ENCODE measurements at places on chromosomes 12 and 14.

DNA sequence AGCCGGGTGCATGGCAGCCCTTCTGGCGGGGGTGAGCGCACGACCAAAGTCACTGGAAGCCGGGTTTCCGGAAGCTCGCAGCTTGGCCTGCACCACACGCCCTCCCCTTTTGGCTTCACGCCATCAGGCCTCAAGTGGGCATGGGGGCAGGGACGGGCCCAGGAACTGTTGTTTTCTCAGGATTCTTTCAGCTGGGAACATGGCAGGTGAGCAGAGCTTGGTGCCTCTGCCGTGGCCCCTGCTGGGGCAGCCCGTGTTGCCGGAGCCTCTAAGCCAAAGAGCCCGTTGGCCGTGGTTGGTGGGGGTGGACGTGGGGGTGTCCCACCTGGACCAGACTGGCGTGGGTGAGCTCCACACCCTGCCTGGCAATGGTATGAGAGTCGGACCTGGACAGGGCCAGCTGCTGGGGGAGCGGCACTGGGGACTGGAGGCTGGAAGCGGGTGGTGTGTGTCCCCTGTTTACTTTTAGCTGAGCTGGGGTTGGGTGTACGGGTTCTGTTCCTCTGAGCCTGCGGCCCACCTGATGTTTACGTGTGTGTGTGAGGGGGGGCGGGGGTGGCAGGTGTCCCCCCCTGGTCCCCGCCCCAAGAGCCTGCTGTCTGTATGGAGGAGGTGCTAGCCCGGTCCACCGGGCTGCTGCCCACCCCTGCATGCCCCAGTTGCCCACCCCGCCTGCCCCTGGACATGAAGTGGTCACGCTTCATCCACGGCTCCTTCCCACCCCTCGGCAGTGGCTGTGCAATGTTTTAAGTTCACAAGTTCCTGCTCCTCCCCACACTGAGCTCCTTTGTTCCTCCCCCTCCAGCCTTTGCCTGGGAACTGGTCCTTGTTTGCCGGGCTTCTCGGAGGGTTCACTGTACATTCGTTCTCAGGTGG lies 28.7 kb upstream of the PLD4 start:
- no peak overlapping the region for H3K27ac ChIP-seq
- DNase-seq: no peak
- H3K4me1 ChIP-seq: no peaks in the 10 kb centered on the region
- no peak overlapping the region for H3K4me3 ChIP-seq

GRCh38 chr14:75699331-75699730 lies 38.3 kb downstream of the TTLL5 start:
- H3K4me1 ChIP-seq: no peaks in the 10 kb centered on the region
- no peak for DNase-seq
- H3K27ac ChIP-seq: no peak overlapping the region
- no peaks in the 10 kb centered on the region for H3K27me3 ChIP-seq
- H3K4me3 ChIP-seq: no peak overlapping the region

GRCh38 chr12:120121766-120122293 lies 5.3 kb upstream of the RAB35 start:
- H3K27me3 ChIP-seq: no peaks in the 10 kb centered on the region
- no peak for DNase-seq
- H3K36me3 ChIP-seq: peaks cover 3% of the 10 kb centered on the region
- peaks cover 48% of the 10 kb centered on the region for H3K4me1 ChIP-seq
- H3K27ac ChIP-seq: no peak overlapping the region

GRCh38 chr14:84131924-84132323 lies 1398.0 kb upstream of the FLRT2 start:
- DNase-seq: no peak
- H3K4me3 ChIP-seq: no peak overlapping the region
- H3K4me1 ChIP-seq: no peaks in the 10 kb centered on the region
- H3K27ac ChIP-seq: no peak overlapping the region

- no peaks in the 10 kb centered on the region for H3K27me3 ChIP-seq
- no peak overlapping the region for H3K4me3 ChIP-seq
- peak overlapping the region; percentile 4 for H3K27ac ChIP-seq
- H3K4me1 ChIP-seq: peaks cover 8% of the 10 kb centered on the region
- H3K36me3 ChIP-seq: peaks cover 68% of the 10 kb centered on the region
These were observed 72.0 kb downstream of the SYNE3 start for GRCh38 chr14:95444132-95445129.

DNA sequence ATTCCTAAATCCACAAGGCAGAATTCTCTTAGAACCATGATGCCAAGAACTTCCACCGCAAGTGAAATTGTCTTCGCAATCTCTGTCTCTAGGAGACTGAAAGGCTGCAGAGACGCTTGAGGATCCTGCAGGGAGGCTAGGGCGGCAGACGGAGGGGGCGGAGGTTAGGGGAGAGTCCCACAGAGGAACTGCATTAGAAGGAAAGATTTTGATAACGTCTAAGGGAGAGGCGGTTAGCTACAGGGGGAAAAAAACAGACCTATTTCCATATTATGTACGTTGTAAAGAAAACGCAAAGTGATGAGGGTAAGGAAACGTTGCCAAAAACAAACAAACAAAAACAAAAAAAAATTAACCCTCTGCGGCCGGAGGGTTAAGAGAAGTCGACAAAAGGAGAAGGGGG lies 595 bp downstream of the KLHL28 start:
- peak overlapping the region; percentile 91 for H3K4me3 ChIP-seq
- H3K4me1 ChIP-seq: peaks cover 30% of the 10 kb centered on the region
- peak overlapping the region; percentile 93 for H3K27ac ChIP-seq
- H3K36me3 ChIP-seq: peaks cover 2% of the 10 kb centered on the region
- H3K27me3 ChIP-seq: no peaks in the 10 kb centered on the region
